ENCODE measurements at places on chromosomes 4 and X.
A peak's percentile ranks its signal among the peaks of the same experiment; 100 is the strongest.

DNA sequence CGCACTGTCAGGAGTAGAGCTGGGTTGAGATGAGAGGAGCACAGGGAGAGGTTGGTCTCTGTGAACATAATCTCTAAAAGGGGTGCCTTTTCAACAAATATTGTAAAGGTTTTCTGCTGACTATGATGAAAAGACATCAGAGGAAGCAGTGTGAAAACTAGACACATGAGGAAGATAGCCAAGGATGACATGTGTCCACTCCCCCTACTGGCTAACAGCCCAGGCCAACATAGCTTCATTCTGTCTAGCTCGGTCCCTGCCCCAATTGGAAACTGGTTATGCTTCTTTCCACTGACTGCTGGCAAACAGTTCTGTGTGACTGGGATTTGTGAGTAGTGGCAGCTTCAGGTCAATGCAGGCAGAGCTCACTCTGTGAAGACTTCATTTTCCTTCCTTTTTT, 115.4 kb upstream of the ESX1 start:
- no peak for ATAC-seq

DNA sequence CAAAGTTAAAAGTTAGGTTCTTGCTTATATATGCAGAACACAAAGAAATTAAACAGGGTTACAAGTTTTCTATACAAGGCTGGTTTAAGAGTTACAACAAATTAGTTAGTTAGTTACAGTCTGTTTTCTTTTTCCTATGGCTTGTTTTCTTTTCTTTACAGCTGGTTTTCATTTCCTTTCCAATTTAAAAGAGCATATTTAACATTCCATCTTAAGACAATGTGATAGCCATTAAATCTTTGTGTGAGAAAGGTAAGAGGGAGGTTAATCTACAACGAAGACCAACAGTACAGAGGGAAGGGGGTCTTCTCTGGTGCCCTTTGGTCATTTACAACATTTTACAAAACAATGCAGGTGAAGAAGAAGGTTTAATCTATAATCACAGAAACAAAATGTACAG, 290.6 kb downstream of the ZNF674 start:
- no peak for ATAC-seq

DNA sequence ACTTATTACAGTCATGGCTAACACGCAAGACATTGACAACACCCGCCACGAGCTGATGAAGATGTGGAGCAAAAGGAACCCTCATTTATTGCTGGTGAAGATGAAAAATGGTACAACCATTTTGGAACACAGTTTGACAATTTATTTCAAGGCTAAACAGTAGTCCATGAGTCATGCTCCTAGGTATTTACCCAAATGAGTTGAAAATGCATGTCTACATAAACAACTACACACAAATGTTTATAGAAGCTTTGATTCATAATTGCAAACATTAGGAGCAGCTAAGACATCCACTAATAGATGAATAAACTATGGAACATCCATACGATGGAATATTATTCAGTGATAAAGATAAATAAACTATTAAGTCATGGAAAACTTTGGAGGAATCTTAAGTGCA, 580.1 kb downstream of the RAPGEF2 start:
- no peak for ATAC-seq

DNA sequence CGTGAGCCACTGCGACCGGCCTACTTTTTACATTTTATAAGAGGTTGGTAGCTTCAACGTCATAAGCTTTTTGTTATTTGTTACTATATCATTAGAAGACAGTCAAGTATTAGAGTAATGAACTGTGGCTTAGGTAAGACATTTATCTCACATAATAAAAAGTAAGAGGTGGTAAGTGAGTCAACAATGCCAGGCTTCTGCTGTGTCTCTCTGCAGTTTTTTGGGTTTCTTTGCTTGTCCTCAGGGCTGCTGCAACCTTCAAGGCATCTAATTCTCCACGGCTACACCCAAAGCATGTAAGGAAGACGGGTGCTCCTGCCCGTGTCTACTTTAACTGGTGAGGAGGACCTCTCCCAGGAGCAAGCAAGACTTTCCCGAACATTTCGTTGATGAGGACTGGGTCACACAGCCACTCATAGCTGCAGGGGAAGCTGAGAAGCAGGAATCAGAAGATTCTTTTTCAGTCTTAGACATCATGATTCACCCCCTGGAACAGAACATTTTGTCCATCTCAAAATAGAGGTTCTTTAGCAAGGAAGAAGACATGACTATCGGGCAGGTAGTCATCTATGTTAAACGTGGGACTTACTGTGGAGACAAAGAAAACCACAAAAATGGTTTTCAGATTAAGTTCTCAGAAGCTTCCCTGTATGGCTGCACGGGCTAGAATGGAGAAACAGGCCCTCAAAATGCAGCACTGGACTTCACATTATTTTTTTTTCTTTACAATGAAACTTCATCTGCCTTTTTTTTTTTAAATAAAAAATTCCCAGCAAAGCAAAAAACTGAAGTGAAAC, 13.0 kb upstream of the RHOH start:
- ATAC-seq = peak; percentile 89

GRCh38 chr4:154049457-154050181, 260.7 kb upstream of the SFRP2 start:
- no peak for ATAC-seq

DNA sequence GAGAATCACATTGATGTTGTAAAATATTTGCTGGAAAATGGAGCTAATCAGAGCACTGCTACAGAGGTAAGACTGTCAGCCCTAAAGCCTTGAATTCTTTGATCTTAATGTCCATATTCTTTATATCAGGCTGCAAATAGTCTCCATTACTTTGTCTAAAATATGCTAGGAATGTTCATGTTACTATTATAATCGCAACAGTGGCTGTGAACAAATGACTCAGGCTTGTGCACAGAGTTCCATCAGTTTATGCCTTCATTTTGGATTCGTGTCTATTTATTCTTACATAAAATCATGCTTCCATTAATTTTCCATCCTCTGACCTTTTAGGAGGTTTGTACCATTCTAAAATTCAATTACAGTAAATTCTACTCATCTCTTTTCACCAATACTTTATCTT, 182.7 kb downstream of the ANK2 start:
- no peak for ATAC-seq

DNA sequence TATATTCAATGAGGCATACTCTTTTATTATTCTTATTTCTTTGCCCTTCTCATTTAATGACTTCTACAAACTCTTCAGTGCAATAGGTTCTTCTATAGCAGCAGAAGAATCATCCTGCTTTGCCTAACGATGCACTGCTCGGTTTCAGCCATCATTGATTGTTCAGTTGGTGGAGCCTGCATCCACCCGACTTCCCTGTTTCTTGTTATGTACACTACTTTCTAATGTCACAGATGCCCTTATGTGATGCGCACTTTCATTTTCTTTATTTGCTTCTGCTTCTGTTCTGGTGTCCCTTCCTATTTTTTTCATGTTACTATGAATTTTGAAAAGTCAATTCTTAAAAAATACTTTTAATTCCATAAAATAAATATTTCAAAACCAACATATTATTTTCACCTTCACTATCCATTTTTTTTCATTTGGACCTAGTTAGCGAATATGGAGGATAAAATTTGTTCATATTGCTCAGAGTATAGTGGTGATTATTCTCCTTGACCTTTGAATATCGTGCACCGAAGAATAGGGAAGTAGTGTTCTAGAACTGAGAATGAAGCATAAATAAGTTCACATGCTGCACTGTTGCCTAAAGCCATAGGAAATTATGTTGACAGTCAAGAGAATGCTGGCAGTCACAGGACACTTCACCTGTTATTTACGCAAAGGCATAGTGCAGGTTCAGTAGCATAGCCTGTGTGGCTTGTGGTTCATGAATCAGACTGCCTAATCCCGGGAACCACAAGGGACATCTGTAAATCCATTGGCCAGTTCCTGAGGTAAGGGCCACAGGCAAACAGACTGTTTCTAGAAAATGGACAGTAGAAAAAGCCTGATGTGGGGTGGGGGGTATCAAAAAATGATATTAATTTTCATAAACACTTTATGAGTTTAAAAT, 21.3 kb upstream of the SFRP2 start:
- ATAC-seq = no peak

GRCh38 chr4:182385897-182386296, 142.7 kb downstream of the TENM3 start:
- ATAC-seq = no peak

DNA sequence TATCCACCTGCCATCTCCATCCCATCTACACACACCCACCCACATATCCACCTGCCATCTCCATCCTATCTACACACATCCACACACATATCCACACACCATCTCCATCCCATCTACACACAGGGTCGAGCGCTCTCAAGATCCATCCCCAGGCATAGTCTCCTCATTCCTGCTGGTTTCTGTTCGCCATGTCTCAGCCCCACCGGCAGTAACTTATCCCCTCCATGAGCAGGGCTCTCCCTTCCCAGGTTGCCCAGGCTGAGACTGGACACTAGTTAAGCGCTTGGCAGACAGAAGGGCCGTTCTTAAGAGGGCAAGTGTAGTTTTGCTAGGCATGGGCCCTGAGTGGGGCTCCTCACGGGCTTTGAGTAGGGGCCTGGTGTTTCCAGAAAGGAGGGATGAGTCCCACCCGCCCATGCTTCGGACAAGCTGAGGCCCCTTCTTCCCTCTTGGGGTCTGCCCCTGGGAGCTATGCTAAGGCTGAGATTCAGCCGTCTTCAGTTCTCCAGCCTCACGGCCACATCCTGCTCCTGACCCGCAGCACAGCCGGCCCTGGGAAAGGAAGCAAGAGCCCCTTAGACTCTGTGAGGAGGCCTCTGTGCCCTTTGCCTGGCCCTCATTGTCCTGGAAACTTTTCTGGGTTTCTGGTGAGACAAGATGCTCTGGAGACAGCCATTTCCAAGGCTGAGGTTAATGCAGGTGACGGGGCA, 20.4 kb downstream of the TMEM271 start:
- no peak for ATAC-seq

GRCh38 chr4:71497078-71497477, 158.3 kb downstream of the SLC4A4 start:
- ATAC-seq = no peak

- ATAC-seq = no peak
Observed at GRCh38 chr4:172410363-172410762, 597.2 kb downstream of the GALNTL6 start.

GRCh38 chr4:102553982-102554381, 52.8 kb downstream of the NFKB1 start:
- ATAC-seq = peak; percentile 64

DNA sequence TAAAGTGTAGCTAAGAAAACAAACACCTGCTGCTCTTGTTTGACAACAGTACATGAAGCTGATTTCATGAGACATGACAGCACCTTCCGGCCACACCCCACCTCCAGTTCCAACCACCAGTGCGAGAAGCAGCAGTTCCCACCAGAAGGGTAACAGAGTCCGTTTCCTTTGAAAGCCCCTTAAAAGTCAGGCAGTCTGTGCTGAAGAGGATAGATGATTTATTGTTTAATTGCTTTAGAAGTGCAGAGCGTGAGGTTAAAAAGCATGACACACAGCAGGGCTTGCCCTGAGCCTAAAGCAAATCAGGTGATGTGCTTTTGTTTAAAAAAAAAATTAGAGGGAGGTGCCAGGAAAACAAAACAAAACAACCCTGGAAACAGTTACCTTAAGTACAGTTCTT, 82.6 kb downstream of the HADH start:
- ATAC-seq = peak; percentile 80

- ATAC-seq = no peak
Observed at GRCh38 chr4:83362492-83363329, 28.1 kb upstream of the HPSE start.

GRCh38 chrX:143435916-143436315, 81.4 kb downstream of the SPANXN3 start:
- no peak for ATAC-seq

DNA sequence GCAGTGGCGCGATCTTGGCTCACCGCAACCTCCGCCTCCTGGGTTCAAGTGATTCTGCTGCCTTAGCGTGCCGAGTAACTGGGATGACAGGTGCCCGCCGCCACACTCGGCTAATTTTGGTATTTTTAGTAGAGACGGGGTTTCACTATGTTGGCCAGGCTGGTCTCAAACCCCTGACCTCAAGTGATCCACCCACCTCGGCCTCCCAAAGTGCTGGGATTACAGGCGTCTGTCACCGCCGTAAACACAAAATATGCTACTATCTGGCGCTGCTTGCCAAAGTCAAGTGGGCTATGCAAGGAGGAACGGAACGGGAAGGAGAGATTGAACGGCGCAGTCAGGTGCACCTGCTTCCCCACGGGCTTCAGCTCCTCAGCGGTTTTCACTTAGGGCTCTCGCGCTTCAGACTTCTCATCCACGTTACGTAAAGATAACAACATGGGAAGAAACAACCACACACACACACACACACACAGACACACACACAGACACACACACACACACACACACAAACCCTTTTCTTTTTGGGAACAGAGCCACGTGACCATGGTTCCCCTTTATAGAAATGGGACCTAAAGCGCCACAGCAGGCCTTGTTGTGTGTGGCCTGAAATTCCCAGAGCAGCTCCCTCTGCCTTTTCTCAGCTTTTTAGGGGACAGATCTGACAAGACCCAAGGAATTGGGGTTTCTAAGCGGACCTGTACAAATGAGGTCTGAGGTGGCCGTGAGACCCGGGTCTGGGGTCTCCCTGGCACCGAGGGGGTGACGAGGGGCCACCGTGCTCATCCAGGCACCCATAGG, 1.5 kb downstream of the P2RY8 start:
- ATAC-seq = peak; percentile 23

- no peak for ATAC-seq
Observed at GRCh38 chrX:153828308-153828707, 2.0 kb downstream of the PDZD4 start.

DNA sequence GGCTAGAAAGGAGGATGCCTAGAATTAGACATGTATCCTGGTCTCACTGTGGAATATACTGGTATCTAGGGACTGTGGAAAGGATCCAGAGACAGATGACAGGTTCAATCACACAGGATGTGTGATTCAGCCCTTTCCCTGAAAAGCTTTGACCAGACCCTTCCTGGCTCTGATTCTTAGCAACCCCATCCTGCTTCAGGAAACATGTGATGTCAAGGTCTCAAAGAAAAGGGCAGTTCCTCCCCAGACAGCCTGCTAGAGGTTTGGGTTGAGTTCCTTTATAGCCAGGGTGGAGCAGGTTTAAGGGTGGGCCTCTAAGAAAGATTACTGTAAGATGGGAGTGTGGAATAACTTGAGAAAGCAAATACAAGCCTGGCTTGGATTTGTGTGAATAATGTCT, 3.0 kb downstream of the BMP15 start:
- no peak for ATAC-seq

DNA sequence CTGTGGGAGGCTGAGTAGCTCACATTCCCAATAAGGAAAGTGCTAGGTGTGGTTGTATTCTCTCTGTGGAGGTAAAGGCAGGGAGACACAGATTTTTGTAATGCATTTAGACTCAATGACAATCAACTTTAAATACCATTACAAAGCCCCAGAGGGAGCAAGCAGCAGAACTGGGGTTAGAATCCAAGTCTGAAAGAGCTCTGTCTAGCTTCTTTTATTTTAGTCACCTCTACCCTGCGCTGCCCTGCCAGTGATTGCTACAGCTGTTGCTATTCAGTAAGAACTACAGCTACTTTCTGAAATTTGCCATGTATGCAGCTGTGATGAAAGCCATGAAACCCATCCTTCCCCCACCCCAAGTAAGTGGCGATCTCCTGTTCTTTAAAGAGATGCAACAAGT, 22.5 kb downstream of the SLC39A8 start:
- no peak for ATAC-seq

GRCh38 chr4:43776371-43776770, 672.2 kb downstream of the KCTD8 start:
- ATAC-seq = no peak

- ATAC-seq = no peak
Observed at GRCh38 chrX:111470681-111471403, 40.6 kb upstream of the SERTM2 start.
